ENCODE measurements at places on chromosomes 2 and 18.

DNA sequence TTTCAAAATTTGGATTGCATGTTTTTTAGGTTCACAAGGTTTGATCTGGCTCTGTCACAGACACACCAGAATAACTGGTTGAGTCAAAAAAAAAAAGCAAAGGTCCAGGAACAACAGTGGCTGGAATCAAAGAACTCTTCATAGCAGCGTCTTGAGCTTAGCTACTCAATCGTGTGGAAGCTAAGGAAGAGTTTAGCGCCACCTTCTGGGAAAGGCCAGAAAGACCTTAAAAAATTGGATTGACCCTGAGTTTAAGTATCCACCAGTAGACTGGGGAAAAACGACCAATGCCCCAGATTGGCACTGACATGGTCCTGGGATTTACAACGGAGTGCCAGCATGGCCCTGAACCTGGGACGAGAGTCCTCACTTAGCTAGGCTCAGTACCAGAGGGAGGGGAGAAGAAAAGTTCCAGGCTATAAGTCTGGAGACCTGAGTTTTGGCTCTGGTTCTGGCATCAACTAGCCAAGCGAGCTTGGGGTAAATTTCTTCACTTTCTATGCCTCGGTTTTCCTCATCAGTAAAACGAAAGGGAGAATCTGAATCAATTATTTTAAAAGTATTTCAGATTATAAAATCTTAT, 71.1 kb upstream of the TFCP2L1 start:
- DNase-seq: peak; percentile 52

- no peak for DNase-seq
Measured at GRCh38 chr2:222547083-222547482, 108.8 kb downstream of the FARSB start.

- no peak for DNase-seq
Measured at GRCh38 chr2:28956415-28956826, 24.7 kb upstream of the TOGARAM2 start.

- DNase-seq: peak; percentile 75
Measured at GRCh38 chr18:2979871-2980790, 32.8 kb downstream of the LPIN2 start.

DNA sequence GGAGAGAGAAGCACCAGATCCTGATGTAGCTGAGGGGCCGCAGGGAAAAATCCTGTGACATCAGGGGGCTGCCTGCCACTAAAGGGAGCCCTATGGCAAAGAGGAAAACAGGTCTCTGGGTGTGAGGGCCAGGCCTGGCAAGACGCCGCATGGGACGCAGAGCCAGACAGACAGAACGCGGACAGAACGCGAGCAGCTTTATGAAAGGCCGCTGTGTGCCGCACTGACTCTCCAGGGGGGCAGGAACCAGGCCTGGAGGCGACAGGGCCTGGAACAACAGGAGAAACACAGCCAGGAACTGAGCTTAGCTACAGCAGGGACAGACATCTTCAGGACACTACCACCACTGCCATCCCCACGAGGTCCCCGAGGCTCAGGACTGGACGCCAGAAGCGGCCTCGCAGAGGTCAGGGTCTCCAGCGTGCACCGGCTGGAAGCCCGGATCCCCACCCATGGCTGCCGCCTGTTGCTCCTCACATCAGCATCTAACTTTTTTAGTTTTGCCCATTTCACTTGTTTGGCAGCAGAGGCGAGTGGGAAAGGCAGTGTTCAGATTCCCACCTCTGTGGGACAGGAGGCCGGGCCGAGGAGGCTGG, 131.6 kb downstream of the VAPA start:
- no peak for DNase-seq

DNA sequence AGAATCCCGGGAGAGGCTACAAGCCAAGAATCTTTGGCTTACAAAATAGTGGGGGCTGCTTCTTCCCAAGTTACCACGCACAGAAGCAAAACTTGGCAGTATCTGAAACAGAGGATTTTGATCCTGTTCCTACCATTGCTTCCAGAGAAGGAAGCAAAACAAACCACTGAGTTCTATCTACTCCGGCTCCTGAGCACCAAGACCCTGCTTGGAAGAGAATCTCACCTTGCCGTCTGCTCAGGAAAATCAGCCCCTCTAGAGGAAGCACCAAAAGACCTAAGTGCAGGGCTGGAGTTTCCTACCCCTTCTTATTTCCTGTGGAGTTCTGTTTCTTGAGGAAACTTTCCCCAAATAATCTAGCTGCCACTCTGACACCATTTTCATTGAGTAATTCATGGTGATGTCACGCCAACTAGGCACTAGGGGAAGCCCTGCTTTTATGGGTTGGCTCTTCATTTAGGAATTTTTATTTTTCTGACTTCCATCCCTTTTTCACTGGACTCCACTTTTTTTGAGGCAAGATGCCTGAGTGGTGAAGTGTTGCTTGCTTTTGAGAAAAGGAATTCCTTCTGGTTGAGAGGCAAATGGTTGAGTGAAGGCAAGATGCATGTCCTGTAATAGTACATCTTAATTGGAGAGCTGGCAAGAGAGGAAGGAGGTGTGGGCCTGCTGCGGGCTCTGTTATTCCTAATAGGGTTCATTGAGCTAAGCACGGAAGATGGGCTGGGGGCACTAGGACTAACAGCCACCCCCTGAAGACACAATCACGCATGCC, 36.8 kb upstream of the EML4 start:
- DNase-seq: no peak

GRCh38 chr2:38590053-38590452, 12.7 kb downstream of the HNRNPLL start:
- DNase-seq: no peak

GRCh38 chr2:10438688-10439087, 9.4 kb downstream of the ODC1 start:
- DNase-seq: no peak

- DNase-seq: no peak
Measured at GRCh38 chr18:3211236-3211992, 8.4 kb downstream of the MYOM1 start.

- DNase-seq: no peak
Measured at GRCh38 chr2:68912732-68913131, 40.0 kb downstream of the GKN2 start.

DNA sequence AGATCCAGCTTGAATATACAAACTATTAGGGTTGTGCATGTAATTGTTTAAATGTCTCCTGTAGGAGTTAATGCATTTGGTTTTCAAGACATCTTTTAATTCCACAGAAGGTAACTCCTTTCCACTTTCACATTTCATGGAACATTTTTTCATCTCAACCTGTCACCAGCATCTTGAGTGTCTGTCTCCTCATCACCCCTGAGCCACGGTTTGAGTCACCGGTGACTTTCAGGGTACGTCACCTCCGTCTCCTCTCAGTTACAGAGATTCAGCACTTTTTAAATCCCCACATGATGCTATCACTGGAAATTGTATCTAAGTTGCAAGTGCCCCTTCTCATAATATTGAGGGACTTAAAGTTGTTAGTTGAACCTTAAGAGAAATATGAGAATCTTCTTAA, 25.3 kb downstream of the GPR55 start:
- DNase-seq: no peak
